ENCODE measurements at places on chromosomes 6 and 20.

GRCh38 chr20:37226889-37227288 is 34.7 kb downstream of the GHRH start:
- DNase-seq: no peak

DNA sequence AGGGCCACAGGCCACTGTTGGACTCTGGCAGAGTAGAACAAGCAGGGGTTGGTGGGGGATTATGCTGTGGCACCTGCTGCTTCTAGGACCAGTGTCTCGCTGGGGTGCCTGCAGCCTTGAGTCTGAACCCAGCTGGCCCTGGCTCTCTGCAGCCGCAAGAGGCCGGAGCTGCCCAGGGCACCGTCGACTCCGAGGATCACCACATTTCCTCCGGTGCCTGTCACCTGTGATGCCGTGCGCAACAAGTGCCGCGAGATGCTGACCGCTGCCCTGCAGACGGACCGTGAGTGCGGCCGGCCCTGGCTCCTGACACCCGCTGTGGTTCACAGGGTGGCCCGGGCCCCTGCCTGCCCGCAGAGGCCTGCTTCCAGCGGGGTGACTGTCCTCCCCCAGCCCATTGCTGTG is 6.2 kb downstream of the TCEA2 start:
- no peak for DNase-seq

GRCh38 chr20:49104365-49104648 is 58.2 kb downstream of the CSE1L start:
- no peak for DNase-seq

DNA sequence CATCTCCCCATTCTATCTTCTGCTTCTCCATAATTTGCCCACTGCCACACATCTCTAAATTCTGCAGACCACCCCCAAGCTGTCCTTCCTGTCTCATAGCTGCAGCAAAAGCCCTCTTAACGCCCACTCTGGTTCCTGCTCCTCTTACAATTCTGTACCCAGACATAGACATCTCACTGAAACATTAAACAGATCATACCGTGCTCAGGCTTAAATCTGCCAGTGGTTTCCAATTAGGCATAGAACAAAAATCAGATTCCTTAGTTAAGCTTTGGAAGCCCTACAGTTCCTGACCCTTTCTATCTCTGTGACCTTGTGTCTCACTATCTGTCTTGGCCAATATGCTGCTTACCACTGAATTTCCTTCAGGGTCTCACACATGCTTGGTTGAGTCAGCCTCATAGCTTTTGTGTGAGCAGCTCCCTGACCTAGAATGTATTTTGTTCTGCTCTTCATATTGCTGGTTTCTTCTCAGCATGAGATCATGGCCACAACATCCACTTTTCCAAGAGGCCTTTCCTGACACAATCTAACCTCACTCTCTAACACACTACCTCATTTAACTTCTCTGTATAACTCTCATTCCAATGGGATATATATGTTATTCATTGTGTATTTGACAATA is 749.7 kb downstream of the MAFB start:
- DNase-seq: no peak

- no peak for DNase-seq
Measured at GRCh38 chr6:109713097-109713496, 22.0 kb downstream of the FIG4 start.

DNA sequence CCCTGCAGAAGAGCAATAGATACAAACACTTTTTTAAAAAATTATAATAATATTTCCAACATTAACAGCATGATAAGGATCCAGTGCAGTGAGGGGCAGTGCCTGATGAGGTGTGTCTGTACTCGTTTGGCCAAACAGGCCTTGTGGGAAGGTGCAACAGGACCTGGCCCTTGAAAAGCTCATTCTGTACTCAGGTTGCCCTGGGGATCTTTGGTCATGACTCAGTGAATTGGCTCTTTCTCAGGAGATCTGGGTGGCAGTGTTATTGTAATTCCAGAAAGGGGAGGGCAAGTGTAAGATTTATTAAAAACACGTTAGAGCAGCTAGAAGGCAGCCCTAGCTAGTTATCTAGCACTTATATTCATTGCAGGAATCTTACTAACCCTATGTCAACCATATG is 2.9 kb upstream of the SPINT3 start:
- peak; percentile 56 for DNase-seq

DNA sequence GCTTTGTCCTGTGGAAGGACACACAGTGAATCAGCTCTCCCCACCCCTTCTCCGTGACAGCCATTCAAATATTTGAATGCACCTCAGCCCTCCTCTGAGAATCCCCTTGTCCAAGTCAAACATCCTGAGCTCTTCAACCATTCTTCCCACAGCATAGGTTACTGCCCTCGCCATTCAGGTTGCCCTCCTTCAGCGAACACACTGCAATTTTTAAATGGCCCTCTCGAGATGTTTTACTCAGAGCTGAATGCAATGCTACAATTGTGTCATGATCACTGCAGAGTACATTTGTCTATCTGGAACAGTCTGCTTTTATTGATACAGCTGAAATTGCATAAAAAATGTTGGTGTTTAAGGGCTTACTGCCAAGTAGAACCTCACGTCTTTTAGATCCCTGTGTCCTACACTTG is 48.9 kb downstream of the SLC2A12 start:
- DNase-seq: no peak

DNA sequence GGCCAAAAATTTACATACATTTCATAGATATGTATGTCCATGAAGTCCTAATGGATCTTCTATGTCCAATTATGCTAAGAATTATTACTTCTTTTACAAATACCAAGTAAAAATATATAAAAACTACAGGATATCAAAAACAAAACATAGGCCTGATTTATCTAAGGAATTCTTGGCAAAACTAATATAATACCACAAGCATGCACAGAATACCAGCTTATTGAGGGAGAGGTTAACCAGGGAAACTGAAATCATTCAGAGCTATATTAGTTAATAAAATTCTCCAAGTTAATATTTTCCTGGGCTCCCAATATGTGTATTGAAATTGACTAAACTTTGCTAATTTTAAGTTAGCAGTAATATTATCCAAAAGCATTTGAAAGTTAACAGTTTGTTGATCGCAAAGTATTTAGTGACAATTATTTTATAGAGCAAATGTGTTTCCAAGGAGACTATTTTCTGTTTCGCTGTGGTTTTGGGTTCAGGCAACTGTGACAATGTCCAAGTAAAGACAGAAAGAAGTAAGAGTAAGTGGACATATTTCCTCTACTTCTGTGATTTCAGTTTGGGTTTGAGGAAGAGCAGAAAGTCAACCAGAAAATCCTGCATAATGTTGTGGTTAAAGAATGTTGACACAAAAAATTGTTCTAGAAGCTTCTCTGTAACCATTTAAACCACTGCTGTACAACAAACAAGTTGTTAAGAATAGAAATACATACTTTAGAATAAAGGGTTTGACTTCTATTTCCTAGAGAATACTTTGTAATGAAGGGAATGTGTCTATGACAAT is 167.4 kb downstream of the COL21A1 start:
- no peak for DNase-seq

GRCh38 chr6:26375270-26375669 is 7.6 kb upstream of the BTN2A2 start:
- no peak for DNase-seq

DNA sequence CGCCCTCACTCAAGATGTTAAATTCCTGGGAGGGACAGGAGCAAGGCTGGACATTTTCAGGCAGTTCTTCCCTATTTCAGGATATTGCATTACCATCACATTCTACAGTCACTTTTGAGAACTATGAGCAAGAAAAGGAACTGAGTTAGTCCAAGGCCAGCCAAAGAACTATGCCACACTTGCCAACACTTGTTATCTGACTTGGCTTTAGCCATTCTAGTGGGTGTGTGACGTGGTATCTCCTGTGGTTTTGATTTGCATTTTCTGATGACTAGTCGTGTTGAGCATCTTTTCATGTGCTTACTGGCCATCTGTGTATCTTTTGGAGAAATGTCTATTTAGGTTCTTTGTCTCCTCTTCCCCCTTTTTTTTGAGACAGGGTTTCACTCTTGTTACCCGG is 12.0 kb downstream of the XRN2 start:
- DNase-seq: no peak

DNA sequence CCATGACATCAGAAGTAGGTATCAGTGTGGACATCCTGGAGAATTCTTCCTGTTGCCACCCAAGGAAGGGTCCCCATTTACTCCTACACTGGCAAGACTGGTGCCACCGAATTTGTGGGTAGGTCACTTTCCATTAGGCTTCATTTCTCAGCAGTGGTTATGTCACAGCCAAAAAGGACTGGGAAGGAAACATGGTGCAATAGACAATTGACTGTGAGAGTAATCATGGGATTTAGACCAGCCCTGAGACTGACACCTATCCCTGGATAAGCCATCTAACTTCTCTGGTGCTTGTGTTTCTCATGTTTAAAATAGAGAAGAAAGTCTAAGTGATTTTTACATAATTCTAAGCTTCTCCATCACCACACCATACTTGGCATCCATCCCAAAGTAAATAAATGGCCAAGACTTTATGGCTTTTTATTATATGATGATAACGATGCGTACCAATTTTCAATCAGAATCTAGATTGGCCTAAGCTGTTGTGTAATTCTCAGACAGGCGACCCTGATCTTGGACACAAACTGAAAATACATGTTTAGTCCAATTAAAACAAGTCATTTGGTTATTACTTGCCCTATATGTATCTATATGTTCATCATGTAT is 10.2 kb downstream of the SMPDL3A start:
- no peak for DNase-seq

DNA sequence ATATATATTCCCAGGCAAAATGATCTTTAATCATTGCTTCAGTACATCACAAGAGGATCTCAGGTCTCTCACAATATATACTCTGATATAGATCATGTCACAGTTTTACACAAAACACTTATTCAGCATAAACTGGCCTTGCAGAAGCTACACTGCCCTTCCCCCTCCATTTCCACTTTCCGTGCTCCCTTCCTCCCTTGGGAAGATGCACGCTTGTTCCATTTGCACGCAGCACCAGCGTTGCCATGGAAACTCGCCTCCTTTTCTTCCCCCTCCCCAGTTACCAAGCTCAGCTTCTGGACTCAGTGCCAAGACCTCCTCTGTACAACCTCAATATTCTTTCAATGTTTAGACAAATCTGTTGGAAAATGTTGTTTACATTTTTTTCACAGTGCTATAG is 154.6 kb downstream of the RFPL4B start:
- DNase-seq: no peak

DNA sequence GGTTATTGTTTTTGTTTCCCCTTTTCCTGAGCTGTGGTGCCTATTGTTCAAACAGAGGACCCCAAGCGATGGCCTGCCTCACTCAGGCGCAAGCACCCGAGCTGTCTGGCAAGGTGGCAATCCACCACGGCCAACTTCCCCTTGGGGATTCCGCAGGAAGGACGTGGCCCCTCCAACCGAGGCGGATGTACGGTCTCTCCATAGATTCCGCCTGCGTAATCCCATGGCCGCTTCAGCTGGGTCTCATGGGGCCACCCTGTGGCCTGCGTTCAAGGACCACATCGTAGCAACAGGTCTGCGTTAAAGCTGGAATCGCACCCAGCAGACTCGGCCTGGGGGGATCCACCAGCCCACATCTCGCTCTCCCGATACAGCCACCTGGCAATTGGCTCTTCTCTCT is 79.9 kb downstream of the CEBPB start:
- no peak for DNase-seq

DNA sequence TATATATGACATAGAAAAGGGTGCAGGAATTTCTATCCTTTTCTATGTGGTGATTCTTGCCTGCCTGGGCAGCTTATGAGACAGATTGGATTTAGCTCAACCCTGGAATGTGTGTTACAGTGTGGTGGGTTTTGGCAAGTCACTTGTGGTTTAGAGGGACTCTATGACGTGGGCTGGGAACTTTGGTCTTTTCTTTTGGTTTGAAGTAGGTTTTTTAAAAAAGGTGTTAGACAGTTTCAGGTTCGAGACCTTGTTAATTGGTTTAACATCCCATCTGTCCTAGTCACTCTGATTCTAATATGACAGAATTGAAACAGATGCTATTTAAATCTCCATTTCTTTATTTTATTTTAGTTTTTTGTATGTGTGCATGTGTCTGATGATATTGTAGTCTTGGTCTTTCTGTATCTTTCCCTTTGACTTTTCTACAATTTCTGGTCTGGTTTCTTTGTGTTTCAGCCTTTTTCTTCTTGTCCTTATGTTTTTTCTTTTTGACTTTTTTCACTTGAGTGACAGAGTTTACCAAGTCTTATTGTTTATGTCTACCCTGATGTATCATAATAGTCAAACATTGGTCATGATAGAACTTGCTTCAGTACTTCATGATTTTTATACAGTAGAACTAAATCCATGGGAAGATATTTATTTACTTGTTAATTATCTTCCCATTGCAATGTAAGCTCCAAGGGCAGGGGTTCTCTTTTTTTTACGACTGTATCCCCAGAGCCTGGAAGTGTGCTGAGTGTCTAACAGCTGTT is 174.3 kb downstream of the CDKAL1 start:
- no peak for DNase-seq

GRCh38 chr6:41706876-41707564 is 28.4 kb downstream of the TFEB start:
- DNase-seq: no peak

DNA sequence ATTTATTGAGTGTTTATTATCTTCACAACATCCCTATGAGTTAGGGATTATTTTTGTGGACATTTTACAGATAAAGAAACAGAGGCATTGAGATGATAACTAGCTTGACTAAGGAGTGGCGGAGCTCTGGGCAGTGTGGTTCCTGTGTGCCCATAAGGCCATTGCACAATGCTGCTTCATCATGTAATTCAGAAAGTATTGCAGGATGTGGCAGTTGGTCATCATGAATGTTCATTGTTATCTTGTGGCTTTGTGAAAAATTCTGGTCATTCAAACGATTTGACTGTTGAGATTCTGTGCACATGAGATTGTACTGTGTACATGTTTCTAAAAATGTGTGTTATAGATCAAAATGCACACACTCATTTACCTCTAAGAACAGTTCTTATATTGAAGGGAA is 150.8 kb downstream of the ESR1 start:
- no peak for DNase-seq

- DNase-seq: no peak
Measured at GRCh38 chr20:64233725-64234124, 21.8 kb upstream of the PCMTD2 start.

GRCh38 chr20:57715268-57715904 is 5.6 kb upstream of the PMEPA1 start:
- DNase-seq: no peak

- DNase-seq: peak; percentile 31
Measured at GRCh38 chr6:168149015-168149414, 70.0 kb upstream of the FRMD1 start.

- DNase-seq: no peak
Measured at GRCh38 chr20:42961771-42962170, 227.9 kb downstream of the PTPRT start.

- no peak for DNase-seq
Measured at GRCh38 chr6:12403947-12404647, 113.9 kb downstream of the EDN1 start.

GRCh38 chr6:136510782-136511181 is 39.4 kb downstream of the MAP7 start:
- no peak for DNase-seq
